ENCODE measurements at places on chromosomes 12 and 14.

DNA sequence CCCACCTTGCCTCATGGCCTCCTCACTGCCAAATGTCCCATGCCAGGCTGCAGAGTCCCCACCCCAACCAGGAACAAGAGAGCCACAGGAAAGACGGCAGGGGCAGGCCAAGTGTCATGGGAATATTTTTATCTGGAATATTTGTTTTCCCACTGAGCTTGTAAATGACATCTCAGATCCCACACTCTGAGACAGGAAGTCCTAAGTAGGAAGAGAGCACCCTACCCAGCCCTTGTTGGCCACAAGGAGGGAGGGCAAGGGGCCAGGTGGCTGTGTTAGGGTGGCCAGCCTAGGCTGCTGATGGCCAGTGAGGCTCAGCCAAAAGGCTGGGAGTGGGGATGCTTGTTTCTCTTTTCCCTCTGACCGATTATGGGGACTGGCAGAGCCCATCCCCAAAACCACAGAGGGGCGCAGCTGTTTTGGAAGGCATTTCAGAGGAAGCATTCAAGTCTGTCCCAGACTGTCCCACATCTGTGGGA is 7.7 kb upstream of the MEG3 start:
- no peak for DNase-seq

DNA sequence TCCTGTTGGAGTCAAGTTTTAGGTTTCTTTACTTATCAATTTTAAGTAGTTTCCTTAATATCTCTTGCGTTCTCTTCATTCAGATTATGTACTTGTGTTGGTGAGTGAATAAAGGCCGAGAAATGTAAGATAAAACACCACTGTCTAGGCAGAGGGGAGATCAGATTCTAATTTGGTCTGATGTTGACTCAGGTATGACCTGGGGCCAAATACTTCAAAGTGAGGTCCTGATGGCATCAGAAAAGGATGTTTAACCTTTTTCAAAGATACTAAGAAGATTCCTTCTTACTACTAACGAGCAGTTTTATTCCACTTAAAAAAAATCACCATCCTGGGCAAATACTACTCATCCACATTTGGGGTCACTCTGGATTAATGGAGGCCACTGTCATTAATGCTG is 26.9 kb downstream of the APPL2 start:
- DNase-seq = no peak

DNA sequence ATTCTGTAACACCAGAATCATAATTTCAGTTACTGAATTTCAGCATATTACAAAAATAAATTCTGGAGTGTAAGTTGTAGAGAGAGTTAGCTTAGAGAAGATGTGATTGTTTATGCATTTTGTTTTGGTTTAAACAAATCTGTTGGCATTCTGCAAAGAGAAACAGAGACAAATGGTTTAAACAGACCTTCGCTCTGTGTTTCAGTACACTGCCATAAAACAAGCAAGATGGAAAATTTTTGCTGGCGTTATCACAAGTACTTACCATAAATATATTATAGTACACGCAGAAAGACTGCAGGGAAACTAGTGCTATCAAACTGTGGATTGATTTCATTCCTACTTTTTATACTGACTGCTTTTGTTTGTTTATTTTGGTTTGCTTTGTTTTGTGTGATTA is 850.3 kb upstream of the FOXG1 start:
- no peak for DNase-seq

- DNase-seq = no peak
Measured at GRCh38 chr14:105389534-105389933, 8.8 kb upstream of the TEX22 start.

- DNase-seq = no peak
Measured at GRCh38 chr12:51326698-51327439, 2.9 kb upstream of the BIN2 start.

DNA sequence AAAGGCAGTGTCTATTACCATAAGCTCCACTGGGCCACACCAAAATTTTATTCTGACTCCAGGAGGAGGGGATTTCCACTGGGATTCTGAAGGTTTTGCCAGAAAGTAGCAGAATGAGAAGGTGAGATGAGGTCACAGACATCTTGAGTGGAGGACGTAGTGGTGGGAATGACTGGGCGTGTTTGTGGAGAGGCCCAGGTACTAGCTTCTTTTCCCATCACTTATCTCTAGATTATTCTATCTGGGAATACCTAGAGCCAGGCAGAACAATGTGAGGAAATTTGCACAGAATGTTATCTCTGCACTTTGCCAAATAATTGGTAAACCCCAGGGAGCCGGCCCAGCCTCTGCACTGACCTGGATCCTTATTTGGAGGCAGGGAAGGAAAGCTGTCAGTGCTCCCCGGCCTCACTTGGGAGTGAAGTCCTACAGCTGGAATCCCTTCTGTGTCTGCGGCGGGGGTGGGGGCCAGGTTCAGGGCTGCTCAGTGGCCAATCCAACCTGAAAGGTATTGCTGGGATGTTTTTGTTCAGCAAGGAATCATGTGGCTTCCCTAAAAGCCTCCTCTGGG is 129.4 kb downstream of the C12orf75 start:
- no peak for DNase-seq

- no peak for DNase-seq
Measured at GRCh38 chr12:34334953-34335743, 312.9 kb downstream of the ALG10 start.

- no peak for DNase-seq
Measured at GRCh38 chr12:114888448-114888847, 204.5 kb upstream of the TBX3 start.

DNA sequence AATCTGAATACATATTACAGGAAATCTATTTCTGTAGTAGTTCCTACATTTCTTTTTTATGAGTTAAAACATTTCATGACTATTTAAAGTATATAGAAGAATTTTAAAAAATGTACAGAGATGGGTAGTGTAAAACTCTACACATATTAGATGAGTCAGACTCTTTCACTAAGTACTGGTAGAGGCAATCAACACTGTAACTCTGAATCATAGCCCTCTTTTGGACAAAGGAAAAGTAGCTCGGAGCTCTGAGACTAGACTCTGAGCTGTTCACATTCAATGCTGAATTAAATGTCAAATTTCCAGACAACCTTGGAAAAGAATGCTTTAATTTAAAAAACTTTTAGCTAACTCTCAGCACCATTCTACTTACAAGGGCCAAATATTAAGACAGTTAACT is 3.4 kb downstream of the PTCSC3 start:
- no peak for DNase-seq

GRCh38 chr14:76834241-76834661 is 8.0 kb downstream of the LRRC74A start:
- no peak for DNase-seq

- peak; percentile 73 for DNase-seq
Measured at GRCh38 chr12:111434680-111435338, 29.1 kb downstream of the SH2B3 start.

- no peak for DNase-seq
Measured at GRCh38 chr12:106585521-106586277, 2.9 kb downstream of the RFX4 start.

DNA sequence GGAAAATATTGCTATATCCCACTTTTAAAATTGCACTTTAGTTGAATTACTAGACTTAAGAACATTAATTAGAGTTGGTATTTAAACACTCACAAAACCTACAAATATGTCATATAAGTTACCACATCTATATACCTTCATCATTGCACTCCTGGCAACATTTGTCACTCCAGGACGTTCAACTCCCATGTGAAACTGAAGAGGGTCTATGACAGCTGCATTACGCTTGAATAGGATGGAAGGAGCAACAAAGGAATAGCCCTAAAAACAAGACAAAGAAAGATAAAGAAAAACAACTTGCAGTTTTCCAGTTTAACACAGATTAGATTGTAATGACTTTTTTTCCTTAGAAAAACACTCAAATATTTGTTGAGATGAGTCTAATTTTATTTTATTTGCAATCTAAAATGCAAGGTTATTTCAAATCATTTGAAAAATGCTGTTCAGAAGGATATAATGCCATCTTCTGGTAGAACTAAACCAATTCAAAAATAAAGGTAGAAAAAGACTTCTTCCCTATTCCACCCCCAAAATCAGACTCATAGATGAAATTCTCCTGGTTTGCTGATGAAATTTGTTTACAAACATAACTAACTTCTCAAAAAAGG is 84.3 kb upstream of the TTC7B start:
- no peak for DNase-seq

GRCh38 chr12:77315407-77315806 is 250.0 kb upstream of the E2F7 start:
- DNase-seq = no peak

DNA sequence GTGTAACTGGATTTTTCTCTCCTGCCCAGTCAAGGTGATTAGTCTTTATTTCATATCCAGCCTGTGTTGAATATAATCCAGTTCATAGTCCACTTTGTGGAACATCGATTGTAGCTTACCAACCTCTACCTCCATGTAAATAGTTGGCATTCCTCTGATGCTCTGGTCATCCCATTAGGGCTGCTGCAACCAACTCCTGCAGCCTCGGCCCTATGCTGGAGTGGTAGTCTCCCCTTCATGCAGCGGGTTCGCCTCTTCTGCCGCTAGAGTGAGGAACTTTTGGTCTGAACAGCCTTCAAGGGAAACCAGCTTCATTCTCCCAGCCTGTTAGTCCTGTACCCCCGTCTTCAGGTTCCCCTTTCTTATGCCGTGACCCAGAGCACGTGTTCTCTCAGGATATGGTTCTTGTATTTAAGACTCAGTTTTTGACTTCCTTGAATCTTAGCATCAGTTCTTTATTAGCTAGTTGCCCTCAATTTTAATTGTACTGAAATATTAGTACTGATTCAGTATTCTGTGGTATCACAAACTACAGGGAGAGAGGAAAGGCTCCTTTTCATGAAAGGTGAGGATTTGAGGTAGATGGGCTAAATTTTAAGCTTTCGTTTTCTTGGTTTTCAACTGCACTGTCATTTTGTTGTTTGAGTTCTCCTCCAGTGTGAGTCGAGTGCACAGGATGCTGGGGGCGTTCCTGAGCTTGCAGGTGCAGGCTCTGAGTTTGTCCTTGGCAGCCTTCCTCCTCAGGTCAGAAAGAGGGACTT is 33.2 kb downstream of the ZNF664 start:
- DNase-seq = peak; percentile 38

DNA sequence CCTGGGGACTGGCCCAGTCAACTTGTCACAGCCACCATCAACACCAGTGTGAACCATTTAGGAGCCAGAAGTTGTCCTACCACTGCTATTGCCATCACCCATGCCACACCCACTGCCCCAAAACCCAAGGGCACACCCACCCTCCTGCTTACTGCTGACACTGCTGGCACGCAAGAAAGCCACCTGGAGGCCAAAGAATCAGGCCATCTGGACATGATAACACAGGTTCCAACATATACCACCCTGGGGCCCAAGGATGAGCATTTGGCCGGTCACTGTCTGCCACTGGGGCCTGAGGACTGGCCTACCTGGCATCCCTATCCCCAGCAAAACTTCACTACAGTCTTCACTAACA is 181.6 kb downstream of the MYRFL start:
- no peak for DNase-seq

DNA sequence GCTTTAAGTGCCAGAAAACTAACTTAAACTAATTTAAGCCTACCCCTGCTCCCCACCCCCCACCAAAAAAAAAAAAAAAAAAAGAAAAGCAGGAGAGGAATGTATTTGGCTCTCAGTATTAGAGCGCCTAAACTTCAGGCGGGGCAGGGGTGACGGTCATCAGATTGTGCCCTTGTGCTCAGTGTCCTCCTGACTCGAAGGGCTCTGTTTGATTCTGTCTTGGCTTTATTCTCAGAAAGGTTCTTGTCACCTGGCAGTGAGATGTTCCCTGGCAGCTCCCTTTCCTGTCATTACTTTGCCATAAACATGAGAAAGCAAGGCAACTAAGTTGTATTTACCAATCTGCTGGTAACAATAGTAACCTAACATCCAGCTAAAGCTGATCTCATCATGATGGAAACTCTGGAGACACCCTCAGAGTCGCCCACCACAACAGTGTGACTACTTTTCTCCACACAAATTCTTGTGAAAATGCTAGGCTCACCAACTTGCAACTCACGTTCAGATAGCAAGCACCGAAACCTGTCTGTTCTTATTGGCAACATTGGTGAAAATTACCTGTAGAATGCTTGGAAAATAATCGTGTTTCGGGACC is 39.0 kb upstream of the WNK1 start:
- peak; percentile 39 for DNase-seq

DNA sequence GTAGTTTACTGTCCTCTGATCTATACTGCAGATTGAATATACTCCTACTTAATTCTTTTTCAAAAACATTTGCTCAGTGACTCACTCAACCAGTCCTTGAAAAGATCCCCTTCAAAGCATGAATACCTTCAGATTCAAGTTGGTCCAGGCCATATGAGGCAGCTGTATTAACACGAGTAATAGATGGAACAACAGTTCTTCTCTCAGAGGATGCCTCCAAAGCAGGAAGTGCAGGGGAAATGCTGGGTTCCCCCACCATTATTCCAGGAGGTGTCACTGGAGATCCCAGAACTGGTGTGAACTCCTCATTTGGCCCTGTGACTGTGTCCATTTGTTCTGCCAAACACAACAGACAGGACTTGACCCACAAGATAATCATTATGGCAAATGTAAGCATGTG is 20.6 kb downstream of the ARMH4 start:
- DNase-seq = no peak

- DNase-seq = no peak
Measured at GRCh38 chr12:65951697-65952096, 127.4 kb downstream of the HMGA2 start.

DNA sequence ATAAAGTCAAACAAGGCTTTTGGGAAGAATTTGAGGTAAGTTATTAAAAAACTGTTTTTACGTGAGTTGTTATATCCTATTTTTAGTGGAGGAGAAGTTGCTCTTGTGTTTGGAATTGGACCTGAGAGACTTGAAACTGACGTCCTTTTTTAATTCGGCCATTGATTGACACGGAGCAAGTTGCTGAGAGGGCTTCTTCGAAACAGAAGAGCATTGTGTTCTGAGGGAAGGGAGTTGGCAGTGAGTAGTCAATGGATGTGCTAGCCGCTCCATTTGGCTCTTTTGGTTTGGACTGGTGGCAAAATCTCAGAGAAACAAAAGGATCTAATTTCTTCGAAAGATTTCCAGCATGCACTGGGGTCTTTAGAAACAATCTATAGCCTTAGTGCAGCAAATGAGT is 37.3 kb downstream of the PTPN11 start:
- DNase-seq = no peak

DNA sequence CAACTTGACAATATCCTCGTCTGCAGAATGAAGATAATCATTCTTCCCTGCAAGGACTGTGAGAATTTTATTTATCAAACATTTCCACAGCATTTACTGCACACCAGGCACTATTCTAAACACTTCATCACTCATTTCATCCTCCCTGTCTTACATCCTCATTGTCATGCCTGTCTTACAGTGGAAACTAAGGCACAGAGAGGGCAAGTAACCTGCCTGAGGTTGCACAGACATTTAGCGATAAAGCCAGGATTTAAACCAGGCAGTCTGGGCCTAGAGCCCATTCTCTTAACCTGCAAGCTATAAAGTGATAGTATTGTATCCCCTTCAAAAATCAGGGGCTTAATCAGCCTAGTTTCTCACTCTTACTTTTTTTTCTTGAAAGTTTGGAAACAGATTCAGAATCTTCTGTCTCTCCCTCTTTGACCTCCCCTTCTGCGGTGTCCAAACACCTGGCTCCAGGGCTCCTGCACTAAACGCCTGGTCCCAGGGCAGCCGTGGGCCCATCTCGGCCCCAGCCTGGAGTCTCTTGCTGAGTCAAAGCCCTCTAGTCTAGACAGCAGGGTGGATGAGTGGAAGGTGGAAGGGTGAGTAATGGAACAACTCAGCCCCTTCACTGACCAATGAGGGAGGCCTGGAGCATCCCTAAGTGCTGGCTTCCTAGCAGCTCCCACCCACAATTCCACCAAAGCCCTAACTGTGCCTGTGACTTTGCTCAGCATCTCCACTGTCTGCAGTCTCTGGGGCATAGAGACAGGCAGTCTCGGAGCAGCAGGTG is 12.5 kb downstream of the ISM2 start:
- no peak for DNase-seq
